ENCODE measurements at places on chromosomes 5 and 9.
A peak's percentile ranks its signal among the peaks of the same experiment; 100 is the strongest.

- no peak for DNase-seq
Observed at GRCh38 chr9:114616684-114617520, 5.8 kb downstream of the TMEM268 start.

DNA sequence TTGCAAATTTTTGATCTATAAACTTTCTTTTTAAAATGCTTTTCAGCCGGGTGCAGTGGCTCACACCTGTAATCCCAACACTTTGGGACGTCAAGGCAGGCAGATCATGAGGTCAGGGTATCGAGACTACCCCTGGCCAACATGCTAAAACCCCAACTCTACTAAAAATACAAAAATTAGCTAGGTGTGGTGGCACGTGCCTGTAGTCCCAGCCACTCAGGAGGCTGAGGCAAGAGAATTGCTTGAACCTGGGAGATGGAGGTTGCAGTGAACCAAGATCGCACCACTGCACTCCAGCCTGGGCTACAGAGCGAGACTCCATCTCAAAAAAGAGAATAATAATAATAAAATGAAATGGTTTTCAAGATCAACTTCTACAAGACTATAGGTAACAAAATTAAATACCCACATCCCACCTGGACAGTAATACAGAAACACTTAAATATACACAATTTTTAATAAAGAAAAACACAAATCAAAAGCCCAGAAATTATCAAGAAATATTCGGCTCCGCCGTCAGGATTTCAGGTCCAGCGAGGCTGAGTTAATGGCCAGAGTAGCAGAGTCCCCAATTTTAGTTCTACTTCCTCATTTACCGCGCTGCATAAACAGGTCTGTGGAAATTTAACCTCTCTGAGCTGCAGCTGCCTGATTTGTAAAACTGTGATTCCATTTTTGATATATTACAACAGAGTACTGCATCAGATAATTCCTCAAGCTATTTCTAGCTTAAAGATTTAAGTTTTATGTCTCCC is 4.0 kb downstream of the TUT7 start:
- no peak for DNase-seq

GRCh38 chr5:168364151-168364661 is 72.8 kb downstream of the WWC1 start:
- no peak for DNase-seq

DNA sequence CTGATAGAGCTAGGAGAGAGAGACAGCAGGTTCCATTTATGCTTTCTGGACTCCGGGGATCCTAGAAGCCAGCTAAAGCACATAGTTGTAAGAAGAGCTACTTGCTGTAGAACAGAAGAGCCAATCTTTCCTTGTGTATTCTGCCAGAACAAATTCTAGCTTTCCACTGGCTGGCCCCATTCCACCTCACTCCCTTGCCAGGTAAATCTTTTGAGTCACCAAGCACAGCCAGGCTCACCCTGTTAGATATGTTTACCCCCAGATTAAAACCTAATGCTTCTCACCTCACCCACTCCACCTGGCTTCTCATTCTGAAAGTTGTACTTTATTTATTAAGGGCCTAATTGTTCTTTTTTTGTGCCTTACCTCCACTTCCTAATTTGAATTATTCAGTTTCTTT is 48.9 kb upstream of the CHD1 start:
- DNase-seq: no peak

DNA sequence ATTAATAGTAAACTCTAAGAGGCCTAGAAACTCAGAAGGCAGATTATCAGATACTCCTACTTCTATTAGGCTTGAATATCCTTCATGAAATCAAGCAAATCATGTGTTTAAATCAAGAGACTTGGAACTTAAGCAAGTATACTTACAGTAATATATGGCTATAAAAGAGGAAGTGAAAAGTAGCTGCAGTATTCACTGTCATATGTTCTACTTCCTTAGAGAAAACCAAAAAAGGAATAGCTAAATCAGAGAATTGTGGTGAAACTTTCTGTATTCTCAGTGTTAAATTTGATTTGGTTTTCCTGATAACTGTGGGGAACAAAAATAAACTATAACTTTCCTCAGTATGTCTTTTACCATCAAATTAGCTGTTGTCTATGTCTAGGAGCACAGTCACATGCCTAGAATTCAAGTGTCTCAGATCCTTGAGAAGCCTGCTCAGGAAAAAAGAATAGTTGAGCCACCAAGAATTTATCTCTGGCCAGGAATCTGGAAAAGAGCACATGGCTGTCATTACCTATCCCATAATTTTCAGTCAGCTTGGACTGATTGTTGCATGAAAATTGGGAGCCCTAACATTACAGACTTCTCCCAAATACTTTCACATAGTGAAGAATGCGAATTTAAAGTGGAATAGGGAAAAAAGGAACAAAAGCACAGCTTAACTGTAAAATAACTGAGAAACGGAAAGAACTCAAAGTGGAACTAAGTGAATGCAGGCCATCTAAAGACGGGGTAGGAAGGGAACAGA is 1.7 kb downstream of the FKBP15 start:
- no peak for DNase-seq

GRCh38 chr9:111582888-111583287 is 16.6 kb downstream of the PTGR1 start:
- no peak for DNase-seq

DNA sequence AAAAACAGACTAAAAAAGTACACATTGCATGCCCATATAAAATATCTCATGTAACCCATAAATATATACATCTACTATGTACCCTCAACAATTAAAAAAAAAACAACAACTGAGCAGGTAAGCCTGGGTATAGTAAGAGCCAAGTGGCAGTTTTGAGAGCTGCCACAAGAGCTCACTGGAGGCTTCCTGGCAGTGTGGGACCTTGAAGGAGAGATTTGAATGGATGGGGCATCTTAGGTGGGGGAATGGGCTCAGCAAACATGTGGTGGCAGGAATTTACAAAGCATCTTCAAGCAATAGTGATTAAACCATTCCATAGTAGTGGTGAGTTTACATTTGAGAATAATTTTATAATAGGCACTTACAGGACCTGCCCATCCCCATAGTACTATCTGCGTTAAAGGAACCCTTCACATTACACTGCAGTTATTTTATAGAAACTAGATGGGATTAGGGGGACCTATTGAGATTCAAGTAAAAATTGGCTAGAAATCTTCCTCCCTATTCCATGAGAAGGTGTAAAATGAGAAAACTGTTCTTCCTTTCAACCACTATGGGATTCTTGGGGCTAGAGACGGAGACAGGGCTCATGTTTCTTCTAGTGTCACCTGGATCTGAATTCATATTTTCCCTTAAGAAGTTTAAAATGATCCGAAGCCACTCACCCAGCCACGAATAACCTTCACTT is 6.9 kb downstream of the MEGF10 start:
- no peak for DNase-seq

DNA sequence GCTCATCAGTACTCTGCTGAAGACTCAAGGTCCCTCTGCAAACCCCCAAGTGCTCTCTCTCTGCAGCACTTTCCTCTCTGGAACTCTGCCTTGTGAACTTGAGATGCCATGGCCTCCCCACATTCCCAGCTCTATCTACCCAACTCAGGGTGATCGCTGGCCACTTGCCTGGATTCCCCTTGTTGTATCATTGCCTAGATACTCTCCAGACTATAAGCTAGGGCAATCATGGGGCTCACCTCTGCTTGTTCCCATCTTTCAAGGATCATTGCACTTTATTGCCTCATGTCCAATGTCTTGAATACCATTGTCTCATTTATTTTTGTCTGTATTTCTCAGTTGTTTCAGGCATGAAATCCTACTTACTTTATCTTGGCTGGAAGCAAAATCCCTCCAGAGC is 144.1 kb downstream of the PLPPR1 start:
- DNase-seq: no peak

DNA sequence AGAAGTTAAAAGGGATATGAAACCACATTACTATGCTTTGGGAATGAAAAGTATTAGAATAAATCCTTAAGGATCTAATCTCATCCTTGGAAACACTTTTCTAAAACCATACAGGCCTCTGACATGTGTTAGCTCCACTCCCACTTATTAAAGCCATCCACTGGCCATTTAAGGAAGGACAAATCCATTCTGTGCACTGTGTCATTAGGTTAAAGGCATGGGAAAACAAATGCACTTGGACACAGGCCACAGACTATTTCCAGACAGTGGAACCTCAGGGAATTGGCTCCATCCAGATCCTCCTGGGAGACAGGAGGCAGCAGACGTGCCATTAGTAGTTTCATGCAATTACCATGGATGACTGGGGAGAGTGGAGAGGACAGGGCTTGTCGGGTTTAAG is 454.9 kb downstream of the ENC1 start:
- no peak for DNase-seq

- no peak for DNase-seq
Observed at GRCh38 chr9:12708562-12709298, 15.5 kb downstream of the TYRP1 start.

DNA sequence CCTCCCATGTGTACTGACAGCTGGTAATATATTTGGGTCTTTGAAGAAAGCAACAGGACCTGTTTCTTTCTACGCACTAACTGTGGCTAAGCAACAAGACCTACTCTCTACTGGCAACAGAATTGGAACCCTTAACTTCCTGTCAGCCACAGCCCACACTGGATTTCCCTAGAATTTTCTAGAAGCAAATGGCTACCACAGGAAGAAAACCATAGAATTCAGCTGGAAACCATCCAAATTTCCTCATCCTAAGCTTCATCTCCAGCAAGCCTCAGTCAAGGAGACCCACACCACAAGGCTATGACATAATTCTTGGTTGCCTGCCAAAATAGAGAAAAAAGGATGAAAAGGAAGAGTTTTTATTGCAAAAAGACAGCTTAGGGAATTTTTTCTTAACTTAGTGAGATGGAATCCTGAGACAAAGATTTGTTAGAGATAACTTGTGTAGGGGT is 171.8 kb upstream of the TNC start:
- DNase-seq: no peak

DNA sequence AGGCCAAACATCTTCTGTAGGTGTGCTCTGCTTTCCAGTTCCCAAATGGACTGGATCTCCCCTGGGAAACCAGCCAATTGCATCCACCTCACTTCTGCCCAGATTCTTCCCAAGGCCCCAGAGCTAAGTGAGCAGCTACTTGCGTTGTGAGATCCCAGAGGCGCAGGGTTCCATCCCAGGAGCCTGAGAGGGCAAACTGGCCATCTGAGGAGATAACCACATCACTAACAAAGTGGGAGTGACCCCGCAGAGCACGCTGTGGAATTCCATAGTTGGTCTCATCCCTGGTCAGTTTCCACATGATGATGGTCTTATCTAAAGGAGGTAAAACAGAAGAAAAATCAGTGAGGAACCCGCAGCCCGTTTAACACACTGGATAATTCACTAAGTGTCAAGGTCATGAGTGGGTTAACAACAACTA is 1.7 kb downstream of the RACK1 start:
- no peak for DNase-seq

- peak; percentile 16 for DNase-seq
Observed at GRCh38 chr9:113221800-113222481, 597 bp downstream of the SLC31A1 start.

GRCh38 chr5:103502662-103503061 is 59.9 kb downstream of the NUDT12 start:
- DNase-seq: no peak

GRCh38 chr9:133332381-133332730 is 3.6 kb downstream of the SURF6 start:
- peak; percentile 33 for DNase-seq

- DNase-seq: no peak
Observed at GRCh38 chr9:29800821-29801220, 2227.5 kb upstream of the C9orf72 start.

GRCh38 chr5:16554110-16554509 is 62.7 kb downstream of the RETREG1 start:
- no peak for DNase-seq

DNA sequence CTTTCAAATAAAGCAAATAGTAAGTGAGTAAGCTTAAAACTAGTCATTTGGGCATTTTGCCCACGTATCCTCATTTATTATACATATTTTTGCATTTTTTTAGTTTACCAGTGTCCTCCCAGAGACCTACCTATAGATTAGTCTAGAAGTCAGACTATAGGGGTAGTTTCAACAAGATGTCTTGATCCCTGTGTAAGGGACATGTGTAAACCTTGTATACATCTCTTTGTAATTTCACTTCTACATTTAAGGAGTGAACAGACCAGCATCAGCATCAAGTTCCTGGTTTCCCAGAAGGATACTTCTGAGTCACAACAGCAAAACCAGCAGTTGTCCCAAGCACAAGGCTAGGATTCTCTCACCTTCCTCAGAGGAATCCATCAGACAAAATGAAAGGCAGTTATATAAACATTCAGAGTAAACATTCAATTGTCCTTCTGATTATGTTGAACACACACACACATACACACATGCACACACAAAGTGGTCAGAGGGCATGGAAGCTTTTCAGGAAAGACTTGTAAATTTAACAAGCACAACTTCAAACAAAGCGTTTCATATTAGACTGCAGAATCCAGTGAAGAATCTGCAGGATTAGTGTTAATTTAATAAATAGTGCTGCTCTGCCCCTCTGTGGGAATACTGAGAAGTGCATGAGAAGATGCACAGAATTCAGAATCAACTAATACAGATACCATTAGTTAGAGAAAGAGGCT is 55.4 kb downstream of the HINT1 start:
- peak; percentile 41 for DNase-seq

GRCh38 chr9:96193236-96193755 is 108.7 kb downstream of the HSD17B3 start:
- DNase-seq: no peak

DNA sequence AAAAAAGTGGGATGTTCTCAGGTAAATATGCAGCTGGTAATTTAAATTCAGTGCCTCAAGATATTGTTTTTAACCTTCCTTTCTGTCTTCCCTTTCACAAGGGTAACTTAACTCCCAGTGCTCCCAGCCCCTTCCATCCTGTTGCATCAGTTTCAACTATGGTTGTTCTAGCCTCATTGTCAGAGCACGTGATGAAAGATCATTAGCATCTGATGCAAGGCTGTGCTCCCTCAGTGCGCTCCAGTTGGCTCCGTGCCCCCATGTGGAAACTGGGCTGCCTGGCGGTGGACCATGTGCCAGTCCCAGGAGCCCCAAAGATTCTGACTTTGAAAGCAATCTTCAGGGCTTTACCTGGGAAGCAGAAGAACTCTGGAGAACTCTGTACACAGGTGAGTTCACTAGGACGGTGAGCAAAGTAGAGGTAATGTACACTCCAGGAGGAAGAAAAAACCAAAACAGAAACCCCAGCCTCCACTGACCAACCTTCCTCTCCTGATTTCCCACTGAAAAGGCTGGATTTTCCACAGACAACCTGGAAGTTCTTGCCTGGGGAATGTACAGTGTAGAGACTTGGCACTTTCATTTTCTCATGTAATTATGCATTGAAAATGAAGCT is 96.9 kb downstream of the SLC1A3 start:
- no peak for DNase-seq

DNA sequence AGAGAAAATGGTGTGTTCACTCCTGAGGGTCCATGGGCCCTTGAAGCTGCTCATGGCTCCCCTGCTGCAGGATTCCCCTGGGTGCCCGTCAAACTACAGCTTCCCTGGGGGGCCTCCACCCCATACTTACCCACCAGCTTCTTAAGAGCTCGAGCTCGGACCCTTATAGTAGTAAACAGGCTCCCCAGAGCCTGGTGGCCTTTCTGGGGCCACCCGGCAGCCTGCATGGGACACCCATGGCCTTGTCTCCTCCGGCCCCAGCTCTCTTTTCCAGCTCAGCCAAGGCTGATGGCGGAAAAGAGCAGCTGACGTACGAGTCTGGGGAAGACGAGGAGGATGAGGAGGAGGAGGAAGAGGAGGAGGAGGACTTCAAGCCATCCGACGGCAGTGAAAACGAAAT is 4.2 kb upstream of the CEL start:
- DNase-seq: no peak
